Neural crest cell (in vitro differentiated cells): ENCODE measurements at places on chromosomes 7 and 10. TPM values are rescaled to one million over a fixed set of nuclear protein-coding genes. Genes with fewer than 3 reads are reported as not detected.

GRCh38 chr10:86314616-86315548 lies 51.7 kb downstream of the GRID1 start:
- H3K4me3 ChIP-seq: no peak overlapping the region
- no peak for DNase-seq
- no peaks in the 10 kb centered on the region for H3K36me3 ChIP-seq

DNA sequence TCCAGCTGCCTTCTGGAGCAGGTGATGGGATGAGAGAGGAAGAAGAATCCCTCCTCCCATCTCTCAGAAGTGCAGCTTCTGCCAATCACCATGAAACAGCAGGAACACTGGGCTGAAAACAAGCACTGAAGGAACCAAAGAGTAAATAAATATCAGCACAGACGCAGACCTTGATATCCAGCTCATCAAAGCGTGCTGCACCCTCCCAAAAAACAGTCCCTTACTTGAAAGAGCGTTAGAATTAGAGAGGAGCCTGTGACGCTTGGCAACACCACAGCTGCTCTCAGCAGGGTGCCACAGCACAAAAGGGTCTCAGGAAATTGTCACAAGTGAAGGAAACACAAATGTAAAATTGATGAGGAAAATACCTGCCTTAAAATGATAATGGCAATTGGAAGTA lies 39.5 kb downstream of the KLF6 start:
- no peak for DNase-seq
- peaks cover 30% of the 10 kb centered on the region for H3K4me1 ChIP-seq
- H3K4me3 ChIP-seq: no peak overlapping the region
- peak overlapping the region; percentile 57 for H3K27ac ChIP-seq
- H3K27me3 ChIP-seq: no peaks in the 10 kb centered on the region

EEPD1 gene
- total RNA-seq: 5.4 and 5.5 TPM in 2 replicates

DNA sequence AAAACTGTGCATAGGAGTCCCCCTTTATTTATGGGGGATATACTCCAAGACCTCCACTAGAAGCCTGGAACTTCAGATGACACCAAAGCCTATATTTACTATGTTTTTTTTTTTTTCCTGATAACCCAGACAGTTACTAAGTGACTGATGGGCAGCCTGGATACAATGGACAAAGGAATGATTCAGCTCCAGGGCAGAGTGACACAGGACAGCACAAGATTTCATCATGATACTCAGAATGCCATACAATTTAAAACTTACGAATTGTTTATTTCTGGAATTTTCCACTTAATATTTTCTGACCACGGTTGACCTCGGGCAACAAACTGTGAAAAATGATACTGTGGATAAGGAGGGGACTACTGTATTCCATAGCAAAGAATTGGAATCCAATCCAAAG lies 843.6 kb downstream of the PCDH15 start:
- peaks cover 10% of the 10 kb centered on the region for H3K4me1 ChIP-seq
- peak overlapping the region; percentile 78 for H3K27ac ChIP-seq
- H3K4me3 ChIP-seq: no peak overlapping the region
- H3K27me3 ChIP-seq: no peaks in the 10 kb centered on the region
- no peak for DNase-seq

- no peaks in the 10 kb centered on the region for H3K27me3 ChIP-seq
- H3K36me3 ChIP-seq: no peaks in the 10 kb centered on the region
- H3K27ac ChIP-seq: peak overlapping the region; percentile 44
- peak overlapping the region; percentile 92 for H3K4me3 ChIP-seq
Observed at GRCh38 chr7:149872419-149873073, 1.2 kb upstream of the ATP6V0E2 start.

C7orf57 gene
- not detected in 2 replicates for total RNA-seq

MYL10 gene
- total RNA-seq: not detected in 2 replicates

MORN4 gene
- total RNA-seq: 25.9 and 27.2 TPM in 2 replicates

DNA sequence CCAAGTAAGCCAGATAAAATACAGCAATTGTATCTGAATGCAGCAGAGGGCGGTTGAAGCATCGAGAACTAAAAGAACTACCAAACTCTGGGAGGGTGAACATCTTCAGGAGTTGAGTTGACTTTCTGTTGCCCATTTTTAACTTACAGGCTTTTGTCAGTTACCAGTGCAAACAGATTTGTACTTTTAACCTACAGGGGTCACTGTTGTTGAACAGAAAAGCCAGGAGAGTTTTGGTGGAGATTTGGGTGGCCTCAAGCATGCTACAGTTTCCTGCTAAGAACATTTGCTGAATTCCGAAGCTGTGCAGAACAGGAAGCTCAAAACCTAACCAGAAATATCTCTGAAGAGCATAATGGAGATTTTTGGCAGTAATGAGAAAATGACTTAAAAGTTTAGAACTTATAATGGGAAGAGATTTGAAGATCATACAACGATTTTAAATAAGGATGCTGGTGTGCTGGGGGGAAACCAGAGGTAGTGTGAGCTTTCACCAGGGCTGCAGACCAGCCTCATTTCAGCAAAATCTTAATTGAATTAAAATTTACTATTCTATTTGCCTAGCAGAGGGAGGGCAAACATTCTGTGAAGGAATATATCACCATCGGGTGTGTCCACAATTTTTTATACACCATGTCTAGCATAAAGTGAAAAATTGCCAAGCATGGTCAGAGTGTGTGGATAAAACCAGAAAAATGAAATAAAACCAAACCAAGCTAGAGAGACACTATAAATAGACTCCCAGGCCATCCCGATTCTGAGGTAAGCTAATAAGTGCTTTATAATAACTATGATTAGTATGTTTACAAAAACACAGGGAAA lies 208.6 kb upstream of the CCDC6 start:
- no peaks in the 10 kb centered on the region for H3K4me1 ChIP-seq
- no peak for DNase-seq
- no peaks in the 10 kb centered on the region for H3K27me3 ChIP-seq
- H3K36me3 ChIP-seq: peaks cover 4% of the 10 kb centered on the region
